NCI-H1436 (cell line): ENCODE measurements at places on chromosomes 6 and 20.

DNA sequence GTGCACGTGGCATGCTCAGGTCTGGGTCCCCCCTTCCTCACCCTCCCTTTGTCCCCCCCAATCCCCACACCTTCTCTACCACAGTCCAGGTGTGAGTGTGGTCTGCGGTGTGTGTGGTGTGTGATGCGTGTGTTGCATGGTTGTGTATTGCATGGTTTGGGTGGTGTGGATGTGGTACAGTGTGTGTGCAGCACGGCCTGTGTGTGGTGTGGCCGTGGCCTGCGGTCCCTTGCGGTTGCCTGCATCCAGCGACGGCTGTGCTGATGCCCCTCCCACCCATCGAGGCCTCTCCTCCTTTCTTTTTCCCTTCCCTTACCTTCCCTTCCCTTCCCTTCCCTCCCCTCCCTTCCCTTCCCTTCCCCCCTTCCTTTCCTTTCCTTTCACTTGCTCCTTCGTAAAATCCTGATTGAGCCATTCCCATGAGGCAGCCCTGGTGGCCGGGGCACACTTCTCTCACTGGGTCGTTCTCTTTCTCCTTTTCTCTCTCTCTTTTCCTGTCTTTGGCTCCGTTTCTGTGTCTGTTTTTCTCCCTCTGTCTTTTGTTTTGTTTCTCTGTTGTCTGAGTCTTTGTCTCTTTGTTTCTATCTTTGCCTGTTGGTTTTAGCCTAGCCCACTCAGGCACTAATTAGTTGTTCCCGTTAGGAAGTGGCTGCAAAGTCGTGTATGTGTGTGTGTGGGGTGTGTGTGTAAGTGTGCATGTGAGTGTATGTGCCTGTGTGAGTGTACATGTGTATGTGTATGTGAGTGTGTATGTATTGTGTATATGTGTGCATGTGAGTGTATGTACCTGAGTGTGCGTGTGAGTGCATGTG lies 65.7 kb downstream of the SRC start:
- peak; percentile 59 for DNase-seq

DNA sequence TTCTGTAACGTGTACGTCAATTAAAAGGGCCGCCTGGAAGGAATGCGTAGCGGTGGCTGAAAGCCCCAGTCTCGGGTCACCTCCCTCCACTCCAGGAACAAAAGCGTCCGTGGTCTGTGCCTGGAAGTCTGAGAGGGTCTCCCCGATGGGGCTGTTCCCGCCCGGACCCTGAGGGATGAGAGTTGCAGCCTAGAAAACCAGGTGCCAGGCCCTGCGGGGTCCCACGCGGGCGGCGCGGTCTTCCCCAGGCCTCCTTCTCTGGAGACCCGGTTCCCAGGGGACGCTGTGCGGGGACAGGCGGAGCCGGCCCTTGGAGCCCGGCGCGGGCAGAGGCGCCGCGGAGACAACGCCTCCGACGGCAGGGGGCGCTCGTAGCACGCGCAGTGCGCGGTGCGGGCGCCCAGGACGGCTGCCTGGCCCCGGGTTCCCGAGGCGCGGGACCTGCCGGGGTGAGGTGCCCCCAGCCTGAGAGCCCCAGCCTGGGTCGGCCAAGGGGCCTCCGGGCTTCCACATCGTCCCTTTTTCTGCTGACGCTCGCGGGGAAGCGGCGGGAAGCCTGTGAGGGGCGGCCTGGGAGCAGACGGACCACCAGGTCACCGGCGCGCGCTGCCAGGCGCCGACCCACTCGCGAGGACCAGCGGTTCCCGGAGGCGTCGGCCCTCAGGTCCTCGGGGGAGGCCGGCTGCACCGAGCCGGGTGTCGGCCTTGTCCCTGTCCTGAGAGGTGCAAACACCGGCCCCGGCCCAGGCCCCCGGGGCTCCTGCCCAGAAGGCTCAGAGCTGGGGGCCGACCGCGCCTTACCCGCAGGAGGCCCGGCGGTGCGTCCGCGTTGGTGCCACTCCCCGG lies 5.3 kb upstream of the FOXC1 start:
- no peak for DNase-seq

DNA sequence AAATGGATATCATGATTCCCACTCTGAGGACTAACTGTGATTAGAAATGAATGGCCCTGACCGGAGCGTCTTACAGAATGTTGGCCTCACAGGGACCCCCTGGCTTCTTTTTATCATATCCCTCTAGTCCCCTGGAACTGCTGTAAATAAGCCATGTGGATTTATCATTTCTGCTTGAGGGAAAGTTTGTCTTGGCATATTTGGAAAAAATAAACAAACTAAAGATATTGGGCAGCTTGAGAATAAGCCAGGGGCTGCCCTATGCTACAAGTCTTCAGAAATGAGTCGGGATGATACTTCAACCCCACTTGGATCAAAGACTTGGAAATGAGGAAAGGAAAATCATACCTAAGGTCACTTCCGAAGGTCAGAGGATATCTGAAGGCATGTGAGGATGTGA lies 179.1 kb downstream of the THBS2 start:
- DNase-seq = no peak

DNA sequence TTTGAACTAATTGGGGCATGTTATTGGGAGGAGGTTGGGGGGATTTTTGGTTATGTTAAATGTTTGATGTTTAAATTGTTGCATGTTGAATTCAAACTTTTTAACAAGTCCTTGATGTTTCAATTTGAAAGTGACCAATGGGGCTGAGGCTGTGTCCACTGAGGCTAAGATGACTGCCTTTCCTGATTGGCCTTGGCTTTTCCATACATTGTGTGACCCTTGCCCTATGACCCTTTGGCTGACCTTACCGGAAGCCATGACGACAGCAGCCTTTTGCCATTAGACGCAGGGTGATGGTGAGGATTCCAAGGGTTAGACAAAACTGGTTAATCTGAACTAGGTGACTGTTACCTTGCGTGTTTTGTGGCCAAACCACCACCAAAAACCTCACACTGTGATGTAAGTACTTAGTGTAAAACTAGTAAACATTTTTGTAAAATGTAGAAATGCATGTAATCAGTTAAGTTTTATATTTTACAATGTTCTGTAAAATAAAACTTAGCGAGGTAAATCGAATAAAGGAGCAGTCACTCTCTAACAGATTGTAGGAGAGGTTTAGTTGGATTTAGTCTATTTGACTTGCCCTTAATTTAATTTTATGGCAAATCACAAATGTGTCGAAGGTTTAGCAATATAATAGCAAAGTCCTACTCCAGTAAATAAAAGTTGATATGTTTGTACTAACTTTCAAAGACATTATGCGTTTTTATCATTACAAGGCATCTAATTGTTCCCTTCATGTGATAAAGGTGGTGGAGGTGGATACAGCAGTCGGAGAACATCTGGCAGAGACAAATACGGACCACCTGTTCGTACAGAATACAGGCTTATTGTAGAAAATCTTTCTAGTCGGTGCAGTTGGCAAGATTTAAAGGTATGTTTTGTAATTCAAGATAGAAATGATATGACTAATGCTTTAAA lies 1.6 kb downstream of the SRSF6 start:
- DNase-seq = no peak

GRCh38 chr6:132218059-132218696 lies 183.1 kb downstream of the MOXD1 start:
- DNase-seq = no peak

- DNase-seq = no peak
These were observed 144.5 kb upstream of the ID4 start for GRCh38 chr6:19692506-19693298.

DNA sequence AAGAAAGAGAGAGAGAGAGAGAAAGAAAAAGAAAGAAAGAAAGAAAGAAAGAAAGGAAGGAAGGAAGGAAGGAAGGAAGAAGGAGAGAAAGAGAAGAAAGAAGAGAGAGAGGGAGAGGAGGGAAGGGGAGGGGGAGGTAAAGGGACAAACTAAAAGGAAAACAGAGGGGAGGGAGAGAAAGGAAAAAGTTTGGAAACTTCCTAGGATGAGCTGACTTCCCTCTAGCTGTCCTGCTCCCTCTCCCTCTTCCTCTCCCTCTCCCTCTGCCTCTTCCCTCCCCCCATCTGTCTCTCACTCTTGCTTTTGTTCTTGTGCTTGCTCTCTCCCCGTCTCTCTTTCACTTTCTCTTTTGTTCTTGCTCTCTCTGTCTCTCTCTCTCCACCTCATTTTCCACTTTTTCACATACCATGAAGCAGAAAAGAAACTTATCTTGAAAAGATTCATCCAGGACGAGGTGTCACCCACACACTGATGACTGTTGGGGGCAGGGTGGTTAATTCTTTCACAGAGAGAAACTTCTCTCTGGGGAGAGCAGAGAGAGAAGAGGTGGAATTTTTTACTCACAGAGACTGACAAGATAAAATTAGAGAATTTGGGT lies 56.4 kb upstream of the DUSP22 start:
- DNase-seq = no peak

DNA sequence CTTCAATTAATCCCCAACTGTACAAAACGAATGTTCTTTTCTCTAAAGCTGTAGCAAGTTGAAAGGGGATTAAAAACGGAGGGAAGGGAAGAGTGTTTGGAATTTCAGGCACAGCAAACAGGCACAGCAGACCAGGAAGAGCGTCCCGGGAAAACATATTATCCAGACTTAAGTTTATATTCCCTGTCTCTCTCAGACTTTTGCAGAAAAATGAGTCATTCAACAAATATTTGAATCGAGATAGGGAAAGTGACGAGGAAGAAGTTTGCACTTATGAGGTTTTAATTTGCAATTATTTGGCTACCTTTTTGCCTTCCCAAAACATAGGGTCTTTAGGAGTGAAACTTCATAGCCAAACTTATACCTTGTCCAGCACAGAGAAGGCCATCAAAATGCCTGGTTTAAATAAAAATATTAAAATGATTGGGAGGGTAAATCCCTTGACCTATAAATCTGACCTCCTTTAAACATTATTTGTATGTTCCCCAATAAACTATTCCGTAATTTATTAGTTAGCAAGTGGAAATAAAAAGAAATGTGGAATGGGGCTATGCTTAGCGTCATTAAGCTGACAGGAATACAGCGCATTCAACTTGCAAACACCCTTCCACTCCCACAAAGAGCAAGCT lies 16.0 kb downstream of the HFE start:
- DNase-seq = no peak

DNA sequence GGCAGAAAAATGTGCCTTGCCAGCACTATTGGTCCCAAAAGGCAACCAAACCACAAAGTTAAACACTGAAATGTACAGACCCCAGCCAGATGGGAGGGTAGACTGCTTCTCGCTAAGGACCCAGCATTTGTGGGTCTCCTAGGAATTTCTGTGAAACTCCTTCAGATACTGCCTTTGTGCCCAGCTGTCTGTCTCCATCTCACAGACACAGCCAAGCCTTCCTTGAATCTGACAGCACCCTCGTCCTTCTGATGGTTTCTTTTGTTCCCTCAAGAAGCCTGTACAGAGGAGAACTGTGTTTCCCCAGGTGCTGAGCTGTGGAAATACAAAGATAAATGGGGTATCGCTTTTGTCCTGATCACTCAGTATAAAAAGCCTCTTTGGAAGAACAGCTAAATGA lies 254.0 kb upstream of the TAB2 start:
- no peak for DNase-seq

- no peak for DNase-seq
These were observed 47.5 kb upstream of the CHRNA4 start for GRCh38 chr20:63408684-63409046.

DNA sequence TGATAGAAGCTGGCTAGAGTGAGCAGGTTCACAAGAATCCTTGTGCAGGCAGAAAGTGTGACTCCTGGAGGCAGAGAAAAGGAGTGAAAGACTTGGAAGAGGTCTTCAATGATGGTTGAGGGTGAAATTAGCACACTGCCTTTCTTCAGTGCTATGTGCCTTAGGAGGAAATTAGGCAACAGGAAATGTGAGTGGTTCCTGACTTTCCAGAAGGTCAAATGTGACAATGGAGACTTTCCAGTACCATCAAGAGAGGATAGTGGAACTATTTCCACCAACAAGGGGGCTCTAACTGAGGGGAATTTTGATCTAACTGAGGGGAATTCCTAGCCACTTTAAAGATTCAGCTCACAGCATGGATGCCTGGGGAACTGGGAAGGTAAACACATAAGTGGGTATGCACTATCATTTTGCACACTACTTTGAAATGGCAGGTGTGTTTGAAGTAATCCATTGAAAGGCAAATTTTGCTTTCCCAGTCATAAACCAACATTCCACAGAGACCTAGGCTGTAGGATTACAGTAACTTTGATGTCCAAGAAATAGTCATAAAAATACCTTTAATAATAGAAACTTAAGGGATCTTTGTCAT lies 90.0 kb downstream of the PERP start:
- no peak for DNase-seq

DNA sequence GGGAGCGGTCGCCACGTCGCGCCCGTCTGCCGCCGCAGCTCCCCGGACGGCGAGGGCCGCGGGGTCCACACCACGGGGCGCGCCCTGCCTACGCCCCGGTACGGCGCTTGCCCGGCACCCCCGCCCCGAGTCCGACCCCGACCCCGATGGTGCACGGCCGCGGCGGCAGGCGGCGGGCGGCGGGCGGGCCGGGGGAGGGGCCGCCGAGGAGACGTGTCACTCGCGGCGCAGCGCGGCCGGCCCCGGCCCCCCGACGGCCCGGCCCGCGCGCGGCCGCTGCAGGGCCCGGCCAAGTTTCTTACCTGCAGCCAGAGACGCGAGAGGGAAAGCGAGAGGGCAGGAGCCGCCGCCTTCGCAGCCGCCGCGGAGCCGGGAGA lies 328 bp downstream of the RRBP1 start:
- no peak for DNase-seq

DNA sequence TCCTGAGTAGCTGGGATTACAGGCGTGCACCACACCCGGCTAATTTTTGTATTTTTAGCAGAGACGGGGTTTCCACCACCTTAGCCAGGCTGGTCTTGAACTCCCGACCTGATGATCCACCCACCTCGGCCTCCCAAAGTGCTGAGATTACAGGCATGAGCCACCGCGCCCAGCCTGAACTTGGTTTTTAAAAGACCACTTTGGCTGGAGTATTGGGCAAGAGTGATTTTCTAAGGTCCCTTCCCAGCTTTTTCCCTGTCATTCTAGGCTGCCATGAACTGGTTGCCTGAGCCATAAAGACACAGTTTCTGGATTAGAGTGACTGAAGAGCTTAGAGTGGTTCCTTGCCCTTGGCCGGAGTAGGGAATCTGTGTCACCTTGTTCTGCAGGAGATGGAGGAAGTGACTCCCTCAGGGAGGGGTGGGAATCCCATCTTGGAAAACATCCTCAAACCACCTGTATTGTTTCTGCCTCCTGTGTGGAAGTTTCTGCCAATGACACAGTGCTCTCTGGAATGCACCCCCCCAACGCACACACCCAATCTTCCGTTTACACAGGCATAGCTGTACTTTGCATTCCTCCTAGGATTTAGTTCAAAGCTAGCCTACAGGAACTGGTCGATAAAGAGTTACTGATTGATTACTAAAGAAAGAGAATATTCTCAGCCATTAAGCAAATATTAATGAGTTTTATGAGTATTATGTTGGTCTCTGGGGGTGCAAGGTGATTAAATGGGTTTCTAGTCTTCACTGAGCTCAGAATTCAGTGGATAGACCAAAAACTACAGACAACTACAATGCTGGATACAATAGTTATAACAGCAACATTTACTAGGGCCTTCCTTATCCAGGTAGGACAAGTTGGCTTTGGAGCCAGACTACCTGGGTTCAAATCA lies 18.2 kb downstream of the BCL2L1 start:
- DNase-seq = no peak

DNA sequence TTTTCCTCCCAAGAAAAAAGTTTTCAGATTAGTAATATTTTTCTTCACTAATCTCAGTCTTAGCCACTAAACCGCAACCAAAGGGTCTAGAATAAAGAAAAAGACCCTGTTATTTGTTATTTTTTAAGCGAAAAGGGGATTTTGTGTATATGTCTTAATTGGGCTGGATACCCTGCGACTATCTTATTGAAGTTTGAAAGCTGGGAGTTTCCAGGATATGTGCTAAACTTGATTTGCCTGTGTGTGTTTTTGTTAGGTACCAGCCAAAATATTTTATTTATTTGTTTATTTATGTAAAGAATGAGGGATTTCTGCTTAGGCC lies 52.4 kb downstream of the TNFAIP3 start:
- DNase-seq = no peak
